ENCODE measurements at places on chromosomes 2 and 18.

DNA sequence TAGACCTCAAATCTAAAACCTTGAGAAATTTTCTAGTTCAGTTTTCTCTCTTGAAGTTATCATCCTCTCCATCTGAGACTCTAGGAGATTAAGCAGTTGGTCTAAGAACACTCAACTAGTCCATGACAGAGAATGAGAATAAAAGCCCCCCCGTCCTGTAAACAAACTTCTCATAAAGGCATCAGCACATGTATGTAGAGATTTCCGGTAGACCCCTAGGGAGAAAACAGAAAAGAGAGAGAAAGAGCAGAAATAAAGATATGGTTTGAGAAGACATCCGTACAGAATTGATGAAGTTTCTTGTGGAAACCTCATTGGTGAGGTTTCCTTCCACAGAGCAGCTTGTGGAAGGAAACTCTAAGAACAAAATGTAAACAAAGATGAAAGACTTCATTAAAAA is 3.2 kb upstream of the GPR155 start:
- no peak for DNase-seq

DNA sequence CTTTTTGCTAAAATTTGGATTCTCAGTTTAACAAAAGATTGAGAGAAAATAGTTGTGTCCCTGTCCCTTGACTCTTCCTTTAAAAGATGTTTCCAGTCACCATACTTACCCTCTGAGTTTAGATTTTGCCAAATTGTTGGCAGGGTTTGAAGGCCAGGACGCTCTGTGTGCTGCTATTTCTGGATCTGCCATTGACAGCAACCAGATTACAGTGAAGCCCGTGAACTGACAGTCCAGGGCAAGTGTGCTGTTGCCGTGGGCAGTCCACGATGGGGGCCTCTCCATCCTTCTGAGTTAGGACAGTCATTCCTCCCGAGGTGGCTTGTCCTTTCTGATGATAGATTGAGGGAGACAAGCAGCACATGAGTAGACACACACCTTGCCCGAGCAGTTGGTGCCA is 89.9 kb downstream of the PTPRM start:
- no peak for DNase-seq

GRCh38 chr2:128090575-128090944 is 440 bp upstream of the UGGT1 start:
- DNase-seq = no peak

- peak; percentile 77 for DNase-seq
Observed at GRCh38 chr18:28735731-28736130, 558.8 kb upstream of the CDH2 start.

- no peak for DNase-seq
Observed at GRCh38 chr2:80459028-80459427, 154.5 kb upstream of the LRRTM1 start.

DNA sequence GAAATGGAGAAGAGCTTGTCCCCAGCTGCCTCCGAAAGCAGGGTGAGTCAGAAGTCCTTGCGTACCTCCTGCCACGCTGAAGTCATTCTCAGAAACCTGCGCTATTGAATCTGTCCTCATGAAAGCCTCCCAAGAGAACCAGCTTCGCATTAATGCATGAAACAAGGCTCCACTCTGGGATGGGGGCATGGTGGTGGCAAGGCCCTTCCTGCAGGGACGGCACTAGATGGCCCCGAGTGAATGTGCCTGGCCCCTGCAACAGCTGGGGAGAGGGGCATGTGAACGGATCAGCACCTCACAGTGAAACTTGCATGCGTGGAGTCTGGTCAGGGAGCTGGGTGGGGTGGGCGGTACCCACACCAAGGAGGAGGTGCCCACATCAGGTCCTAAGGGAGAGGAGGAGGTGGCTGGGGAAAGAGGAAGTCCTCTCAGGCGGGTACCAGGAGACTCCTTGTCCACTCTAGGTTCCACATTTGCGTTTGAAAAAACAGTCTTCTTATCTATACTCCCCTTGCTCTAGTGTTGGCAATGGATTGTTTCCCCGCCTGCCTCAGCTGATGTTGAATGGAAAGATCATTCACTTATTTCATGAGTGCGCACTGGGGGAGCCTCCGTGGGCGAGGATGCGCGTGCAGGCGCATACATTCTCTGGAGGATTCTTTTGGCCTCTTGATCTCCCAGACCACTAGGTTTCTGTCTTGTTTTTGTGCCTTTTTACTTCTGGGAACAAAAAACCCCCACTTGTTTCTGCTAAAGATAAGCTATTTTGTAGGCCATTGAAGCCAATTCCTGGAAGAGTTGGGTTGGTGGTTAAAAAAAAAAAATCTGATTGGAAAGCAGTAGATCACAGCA is 104.7 kb downstream of the KLHL29 start:
- DNase-seq = no peak

- DNase-seq = no peak
Observed at GRCh38 chr2:161237392-161238264, 70.6 kb upstream of the PSMD14 start.

- DNase-seq = no peak
Observed at GRCh38 chr2:15769676-15770547, 170.4 kb upstream of the MYCN start.

GRCh38 chr2:120499784-120500495 is 154.0 kb downstream of the INHBB start:
- no peak for DNase-seq

DNA sequence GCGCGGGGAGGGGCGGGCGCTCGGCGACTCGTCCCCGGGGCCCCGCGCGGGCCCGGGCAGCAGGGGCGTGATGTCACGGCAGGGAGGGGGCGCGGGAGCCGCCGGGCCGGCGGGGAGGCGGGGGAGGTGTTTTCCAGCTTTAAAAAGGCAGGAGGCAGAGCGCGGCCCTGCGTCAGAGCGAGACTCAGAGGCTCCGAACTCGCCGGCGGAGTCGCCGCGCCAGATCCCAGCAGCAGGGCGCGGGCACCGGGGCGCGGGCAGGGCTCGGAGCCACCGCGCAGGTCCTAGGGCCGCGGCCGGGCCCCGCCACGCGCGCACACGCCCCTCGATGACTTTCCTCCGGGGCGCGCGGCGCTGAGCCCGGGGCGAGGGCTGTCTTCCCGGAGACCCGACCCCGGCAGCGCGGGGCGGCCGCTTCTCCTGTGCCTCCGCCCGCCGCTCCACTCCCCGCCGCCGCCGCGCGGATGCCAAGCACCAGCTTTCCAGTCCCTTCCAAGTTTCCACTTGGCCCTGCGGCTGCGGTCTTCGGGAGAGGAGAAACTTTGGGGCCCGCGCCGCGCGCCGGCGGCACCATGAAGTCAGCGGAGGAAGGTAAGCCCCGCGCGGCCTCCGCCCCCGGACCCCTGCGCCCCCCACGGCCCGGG is at the start of gene NFATC1:
TSS of gene NFATC1 (plus strand) at position 170 of the 644 bp plus-strand sequence. CDS start at position 465, 295 bp downstream.
- no peak for DNase-seq

DNA sequence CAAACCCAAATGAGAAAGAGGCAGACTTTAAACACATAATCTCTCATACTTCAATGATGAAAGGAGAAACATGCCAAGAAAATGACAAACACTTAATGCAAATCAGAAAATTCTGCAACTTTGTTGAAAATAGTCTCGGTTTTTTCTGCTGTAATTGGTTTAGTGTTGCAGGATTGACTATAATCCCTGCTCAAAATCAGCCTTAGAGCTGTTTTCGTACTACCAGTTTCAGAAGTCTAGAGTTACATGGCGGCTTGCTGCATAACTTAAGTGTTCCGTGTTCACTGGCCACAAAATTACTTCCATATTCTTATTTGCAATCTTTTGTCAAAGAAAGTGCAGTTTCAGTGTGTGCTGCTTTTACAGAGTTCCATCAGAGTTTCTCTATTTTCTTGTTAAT is 48.9 kb upstream of the ITGAV start:
- peak; percentile 96 for DNase-seq

- no peak for DNase-seq
Observed at GRCh38 chr2:128637481-128638155, 318.9 kb upstream of the HS6ST1 start.

DNA sequence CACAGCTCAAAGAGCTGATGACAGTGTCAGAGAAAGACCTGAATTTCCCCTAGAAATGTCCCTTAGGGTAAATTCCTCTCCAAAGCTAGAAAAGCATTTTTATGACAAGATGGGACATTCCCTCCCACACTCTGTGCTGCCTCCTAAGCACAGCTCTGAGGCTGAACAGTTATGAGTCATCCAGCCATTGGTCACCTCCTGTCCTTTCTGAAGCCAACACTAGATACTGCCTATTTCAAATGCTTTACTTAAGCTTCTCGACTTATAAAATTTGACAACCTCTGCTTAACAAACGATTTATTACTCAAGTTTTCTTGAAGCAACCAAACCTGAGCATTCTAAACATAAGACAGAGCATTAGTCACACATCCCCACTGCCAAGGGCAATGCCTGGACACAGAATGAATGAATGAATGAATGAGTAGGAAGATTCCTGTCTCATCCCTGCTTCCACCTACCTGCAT is 35.4 kb downstream of the B4GALT6 start:
- peak; percentile 51 for DNase-seq

DNA sequence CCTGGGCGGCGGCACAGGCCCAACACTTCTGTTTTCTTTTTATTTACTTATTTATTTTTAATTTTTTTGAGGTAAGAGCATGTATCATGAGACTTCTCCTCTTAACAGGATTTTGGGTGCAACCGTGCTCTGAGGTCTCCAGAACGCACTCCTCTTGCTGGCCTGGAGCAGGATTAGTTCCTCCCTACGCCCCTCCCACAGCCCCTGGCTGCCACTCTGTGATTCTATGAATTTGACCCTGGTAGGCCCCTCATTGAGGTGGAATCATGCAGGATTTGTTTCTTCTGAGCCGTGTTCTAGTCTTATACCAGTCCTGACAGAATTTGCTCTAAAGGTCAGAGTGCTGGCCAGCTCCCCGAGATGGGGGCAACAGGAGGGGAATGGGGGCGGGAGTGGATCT is 106.5 kb upstream of the HS6ST1 start:
- no peak for DNase-seq

DNA sequence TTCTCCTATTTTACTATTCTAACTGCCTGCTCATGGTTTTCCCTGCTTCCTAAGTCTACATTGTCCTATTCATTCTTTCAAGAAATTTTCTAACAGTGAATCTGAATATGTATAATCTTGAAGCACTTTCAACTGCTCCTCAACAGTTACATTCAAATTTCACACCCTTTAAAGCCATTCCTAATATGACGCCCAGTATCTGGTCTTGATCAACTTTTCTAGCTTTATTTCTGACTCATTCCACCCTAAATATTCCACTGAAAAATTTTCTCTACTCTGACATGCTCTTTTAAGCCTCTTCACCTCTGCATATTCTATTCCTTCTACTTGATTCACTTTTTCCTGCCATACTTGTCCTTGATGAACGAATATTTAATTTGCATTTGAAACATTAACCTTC is 1893.9 kb upstream of the PIK3C3 start:
- DNase-seq = no peak

DNA sequence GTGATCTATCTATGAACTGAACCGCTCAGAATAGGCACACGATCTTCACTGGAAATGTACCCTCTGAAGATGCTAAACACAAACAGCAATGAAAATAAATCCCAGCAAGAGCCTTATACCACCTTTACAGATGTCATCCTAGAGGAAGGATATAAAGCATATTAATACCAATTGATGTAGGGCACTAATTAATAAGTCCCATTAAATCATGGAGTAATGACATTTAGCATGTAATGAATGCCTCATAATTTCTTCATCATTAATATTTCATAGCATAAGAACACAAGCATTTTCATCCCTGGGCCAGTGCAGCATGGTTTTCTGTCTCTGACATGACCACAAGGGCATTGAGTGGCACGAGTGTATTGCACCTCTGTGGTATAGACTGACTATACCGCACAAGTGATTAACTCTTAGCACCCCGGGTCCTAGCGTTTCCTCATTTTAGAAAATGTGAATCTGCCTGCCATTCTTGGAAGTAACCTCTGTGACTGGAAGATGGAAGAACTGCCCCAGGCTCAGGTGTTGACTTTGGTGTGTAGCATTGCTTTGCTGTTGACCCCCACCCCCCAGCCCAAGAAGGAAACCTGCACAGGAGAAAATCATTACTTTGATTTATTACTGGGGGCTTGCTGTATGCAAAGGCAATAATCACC is 1.4 kb upstream of the TMEM178A start:
- DNase-seq = no peak

DNA sequence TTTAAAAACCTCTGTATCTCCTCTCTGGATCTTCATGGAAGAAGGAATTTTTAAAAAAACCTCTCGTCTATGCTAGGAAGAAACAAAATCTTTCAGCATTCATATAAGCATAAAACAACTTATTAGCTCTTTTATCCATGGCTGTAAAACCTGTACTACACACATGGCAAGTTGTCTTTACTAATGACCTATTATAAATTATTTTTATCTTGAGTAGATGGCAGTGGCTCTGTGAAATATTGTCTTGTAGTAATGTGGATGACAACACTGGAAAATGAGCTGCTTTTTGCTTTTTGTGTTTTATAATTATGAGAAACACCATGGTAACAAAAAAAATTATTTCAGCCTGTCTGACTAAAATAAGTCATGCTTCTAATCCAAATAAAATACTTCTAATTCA is 18.9 kb downstream of the PHLPP1 start:
- no peak for DNase-seq

DNA sequence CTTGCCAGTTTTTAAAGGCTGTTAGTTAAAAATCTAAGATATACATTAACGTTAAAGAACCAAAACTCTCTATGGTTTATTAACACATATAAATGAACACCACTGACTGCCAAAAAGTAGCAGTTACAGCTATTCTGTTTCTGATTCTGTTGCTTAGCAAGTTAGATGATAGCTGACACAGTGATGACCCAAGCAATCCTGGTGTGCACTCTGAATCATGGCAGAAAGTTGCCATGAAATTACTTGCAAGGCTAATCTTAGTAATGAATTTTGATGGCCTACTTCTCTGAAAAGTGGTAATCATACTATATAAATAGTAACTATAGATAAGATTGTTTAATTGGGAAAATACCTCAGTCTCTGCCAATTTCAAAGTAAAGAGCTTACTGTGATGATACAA is 57.7 kb downstream of the ROCK2 start:
- no peak for DNase-seq

DNA sequence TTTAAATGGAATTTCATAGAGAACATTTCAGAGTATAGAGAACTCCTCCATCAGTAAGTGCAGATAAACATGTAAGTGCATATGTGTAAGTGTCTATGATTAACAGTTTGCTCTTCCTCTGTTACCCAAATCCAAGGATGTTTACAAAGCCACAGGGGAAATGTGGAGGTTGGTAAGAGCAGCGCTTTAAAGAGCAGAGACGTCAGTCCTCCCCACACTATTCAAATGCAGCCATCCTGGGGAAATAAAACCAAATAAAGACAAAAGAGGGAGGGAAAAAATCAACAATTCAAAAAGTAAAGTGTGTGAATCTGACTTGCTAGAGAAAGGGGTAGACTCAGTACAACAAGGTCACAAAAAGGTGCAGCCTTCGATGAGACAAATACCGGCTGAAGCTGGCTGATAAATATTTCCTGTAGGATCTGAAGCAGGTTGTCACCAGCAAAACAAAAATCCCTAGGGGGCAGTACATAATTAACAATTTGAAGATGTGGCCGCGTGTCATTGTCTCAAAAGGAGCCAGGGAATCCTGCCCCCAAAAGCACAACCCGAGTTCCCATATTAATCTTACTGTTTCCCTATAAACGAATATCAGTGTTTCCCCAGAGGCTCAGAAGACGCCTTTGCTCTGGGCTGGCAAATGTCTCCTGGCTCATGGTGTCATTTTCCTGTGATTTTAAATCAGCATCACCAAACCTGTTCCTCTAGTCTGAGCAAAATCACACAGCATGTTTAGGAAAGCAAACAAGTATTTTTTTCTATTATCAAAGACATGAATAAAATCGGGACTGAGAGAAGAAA is 216.5 kb downstream of the CDCA7 start:
- no peak for DNase-seq

All from retinal pigment epithelial cell (primary cell).